AG08395 (cell line): ENCODE measurements at places on chromosomes 7 and 10.

- DNase-seq, result no peak
Observed at GRCh38 chr10:81136261-81136660, 598.6 kb downstream of the SH2D4B start.

- no peak for DNase-seq
Observed at GRCh38 chr10:110509560-110509959, 11.9 kb downstream of the DUSP5 start.

DNA sequence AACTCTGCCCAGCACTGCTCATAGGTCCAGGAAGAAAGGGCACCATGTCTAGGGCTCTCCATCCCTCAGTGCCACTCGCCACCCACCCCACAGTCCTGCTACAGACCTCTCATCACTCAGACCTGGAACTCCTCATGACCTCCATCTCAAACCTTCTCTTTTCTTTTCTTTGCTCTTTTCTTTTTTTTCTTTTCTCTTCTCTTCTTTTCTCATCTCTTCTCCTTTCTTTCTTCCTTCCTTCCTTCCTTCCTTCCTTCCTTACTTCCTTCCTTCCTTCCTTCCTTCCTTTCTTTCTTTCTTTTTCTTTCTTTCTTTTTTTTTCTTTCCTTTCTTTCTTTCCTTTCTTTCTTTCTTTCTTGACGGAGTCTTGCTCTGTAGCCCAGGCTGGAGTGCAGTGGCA is 122.2 kb downstream of the KLF6 start:
- DNase-seq, result no peak

DNA sequence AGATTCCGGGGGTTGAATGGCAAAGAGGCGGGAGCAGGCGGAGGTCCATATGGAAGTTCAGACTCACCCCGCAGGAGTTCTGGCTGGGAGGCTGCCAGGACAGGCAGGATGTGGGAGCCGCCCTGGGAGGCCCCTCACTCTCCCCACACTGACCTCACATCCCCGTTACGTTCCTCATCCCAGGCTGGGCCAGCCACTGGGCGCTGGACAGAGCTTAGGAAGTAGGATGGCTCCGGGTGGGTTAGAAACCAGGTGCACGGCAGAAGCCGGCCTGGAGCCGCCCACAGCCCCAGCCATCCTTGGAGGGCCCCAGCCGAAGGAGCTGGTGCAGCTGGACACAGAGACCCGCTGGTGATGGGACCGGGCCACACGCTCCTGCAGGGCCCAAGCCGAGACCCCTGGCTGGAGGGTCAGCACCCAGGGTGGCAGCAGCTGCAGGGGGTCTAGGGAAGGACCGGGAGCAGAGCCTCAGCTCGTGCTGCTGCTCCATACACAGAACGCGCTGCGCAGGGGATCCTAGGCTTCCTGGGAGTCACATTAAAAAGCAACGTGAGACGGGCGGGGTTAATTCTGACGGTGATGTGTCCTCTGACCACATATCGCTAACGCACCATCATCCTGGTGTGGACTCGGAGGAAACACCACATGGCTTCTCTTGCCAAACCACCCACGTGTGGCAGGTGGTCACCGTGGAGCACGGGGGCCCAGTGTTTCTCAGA is 98.6 kb upstream of the DIP2C start:
- DNase-seq, result no peak

DNA sequence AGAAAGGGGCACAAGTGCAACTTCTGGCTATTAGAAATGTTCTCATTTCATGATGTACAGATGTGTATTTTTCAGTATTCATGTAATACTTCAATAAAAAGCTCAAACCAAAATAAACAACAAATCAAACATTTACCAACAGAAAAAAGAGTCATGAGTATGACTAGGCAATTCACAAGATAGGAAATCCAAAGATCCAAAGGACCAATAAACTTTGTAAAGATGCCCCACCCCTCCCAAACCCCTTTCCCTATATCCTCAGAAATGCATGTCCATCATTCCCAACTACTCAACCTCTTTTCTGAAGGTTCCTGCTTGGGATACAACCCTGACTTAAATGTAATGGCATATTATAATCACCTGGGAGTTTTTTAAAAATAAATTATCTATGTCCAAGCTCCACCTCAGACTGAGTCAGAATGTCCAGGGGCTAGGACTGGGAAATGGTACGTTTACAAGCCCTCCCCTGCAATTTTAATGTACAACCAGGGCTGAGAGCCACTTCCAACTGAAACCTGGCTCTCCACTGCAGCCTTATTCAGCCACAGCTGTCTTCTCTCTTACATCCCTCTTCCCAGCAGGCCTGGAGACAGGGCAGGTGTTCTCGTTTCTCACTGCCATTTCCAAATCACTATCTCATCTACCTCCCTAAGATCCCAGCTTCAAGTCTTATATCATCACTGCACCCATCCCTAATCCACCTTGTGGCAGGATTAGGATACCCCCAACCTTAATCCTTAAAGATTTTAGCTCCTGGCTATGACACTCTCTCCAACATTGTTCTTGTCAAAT is 36.5 kb downstream of the COA1 start:
- no peak for DNase-seq

DNA sequence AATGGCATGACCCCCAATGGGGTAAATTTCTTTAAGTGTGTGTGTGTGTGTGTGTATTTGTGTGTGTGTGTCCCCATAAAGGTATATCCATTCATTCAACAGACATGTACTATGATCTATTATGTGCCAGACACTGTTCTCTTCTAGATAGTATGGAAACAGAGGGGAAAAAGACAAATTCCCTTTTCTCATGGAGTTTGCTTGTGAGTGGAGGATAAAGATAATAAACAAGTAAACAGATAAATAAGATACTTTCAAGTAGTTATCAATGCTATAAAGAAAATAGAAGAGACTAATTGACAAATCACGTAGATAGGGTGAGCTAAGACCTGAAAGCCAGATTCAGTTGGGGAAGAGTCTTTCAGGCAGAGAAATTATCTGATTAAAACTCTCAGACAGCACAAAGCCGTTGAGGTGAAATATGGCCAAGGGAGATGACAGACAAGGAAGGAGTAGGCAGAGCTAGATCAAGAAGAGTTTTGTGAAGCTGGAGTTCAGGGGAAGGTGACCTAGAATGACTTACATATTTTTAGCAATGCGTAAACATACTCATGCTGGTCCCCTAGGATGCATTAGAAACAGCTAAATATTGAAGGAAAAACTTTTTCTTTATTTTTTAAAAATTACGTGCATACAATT is 45.2 kb upstream of the DMTF1 start:
- DNase-seq, result no peak

DNA sequence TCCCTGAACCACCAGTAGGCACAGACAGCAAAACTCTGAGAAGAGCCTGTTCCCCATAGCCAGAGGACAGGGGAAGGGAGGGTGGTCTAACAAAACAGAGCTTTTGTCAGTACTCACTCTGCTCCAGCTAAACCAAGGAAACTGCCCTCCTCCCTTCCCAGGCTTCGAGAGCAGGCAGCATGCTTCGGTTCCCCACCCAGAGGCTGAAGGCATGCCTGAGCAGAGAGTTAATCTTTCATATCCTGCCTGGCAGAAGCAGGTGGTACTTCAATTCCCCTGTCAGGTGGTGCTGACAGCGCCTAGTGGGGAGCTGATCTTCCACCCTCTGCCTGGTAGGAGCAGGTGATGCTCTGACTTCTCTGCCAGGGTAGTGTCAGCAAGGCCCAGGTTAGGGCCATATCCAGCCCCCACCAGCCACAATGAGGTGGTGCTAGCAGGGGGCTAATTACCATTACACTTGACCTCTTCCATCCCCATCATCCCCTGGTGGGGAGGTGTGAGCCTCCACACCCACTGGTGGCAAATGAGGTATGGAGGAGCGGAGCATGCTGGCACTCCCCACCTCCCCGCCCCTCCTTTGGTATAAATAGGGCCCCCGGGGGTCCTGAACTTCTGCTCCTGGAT is 35.1 kb downstream of the SDK1 start:
- DNase-seq, result no peak

DNA sequence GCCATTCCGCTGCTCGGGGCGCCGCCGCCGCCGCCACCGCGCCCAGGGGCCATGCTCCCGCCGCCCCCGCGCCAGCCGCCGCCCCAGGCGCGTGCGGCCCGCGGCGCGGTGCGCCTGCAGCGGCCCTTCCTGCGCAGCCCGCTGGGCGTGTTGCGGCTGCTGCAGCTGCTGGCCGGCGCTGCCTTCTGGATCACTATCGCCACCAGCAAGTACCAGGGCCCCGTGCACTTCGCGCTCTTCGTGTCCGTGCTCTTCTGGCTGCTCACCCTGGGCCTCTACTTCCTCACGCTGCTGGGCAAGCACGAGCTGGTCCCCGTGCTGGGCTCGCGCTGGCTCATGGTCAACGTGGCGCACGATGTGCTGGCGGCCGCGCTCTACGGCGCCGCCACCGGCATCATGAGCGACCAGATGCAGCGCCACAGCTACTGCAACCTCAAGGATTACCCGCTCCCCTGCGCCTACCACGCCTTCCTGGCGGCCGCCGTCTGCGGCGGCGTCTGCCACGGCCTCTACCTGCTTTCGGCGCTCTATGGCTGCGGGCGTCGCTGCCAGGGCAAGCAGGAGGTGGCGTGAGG is 383 bp downstream of the MARVELD1 start:
- peak; percentile 60 for DNase-seq

GRCh38 chr10:71767420-71768035 is 5.8 kb downstream of the VSIR start:
- DNase-seq, result peak; percentile 39

DNA sequence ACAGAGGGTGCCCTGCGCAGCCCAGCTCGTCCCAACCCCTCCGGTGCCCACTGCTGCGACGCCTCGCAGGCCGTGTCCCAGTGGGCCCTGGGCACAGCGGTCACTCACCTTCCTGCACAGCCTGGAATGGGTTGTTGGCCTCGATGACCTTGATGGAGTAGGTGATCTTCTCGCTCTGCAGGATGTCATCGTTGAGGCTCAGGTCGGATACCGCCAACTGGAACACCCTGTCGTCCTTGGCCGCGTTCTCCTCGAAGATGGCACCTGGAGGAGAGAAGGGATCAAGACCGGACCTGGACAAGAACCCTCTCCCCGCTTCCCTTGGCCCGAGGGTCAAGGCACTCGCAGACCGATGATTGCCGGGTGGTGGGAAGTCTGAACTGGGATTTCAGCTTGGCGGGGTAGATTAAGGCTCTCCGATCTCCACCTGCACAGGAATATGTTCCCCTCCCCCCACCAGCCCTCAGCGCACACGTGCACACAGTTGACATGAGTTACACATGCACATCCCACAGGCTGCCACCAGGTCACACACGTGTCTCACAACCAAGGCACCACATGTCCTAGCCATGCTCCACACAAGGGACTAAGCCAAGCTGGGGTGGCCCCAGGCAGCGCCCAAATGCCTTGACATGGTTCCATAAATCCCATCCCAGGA is 2.6 kb downstream of the GRID1 start:
- no peak for DNase-seq

DNA sequence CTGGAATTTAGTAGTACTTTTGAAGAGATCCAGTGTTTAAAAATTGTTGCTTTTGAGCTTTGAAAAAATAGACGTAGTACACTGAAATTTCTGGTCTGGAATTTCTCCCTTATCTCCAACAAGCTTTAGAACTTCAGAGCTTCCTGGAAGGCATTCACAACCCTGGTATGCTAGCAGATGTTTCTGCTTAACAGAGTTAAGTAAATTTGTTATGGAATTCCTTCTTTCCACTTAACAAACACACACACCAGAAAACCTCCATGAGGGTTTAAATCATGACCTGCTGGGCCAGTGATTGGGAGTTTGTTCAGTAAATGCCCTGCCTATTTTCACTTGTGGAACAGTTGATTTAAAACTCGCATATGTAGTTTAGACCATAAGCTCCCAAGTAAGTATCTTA is 13.7 kb downstream of the ASB15 start:
- peak; percentile 24 for DNase-seq

DNA sequence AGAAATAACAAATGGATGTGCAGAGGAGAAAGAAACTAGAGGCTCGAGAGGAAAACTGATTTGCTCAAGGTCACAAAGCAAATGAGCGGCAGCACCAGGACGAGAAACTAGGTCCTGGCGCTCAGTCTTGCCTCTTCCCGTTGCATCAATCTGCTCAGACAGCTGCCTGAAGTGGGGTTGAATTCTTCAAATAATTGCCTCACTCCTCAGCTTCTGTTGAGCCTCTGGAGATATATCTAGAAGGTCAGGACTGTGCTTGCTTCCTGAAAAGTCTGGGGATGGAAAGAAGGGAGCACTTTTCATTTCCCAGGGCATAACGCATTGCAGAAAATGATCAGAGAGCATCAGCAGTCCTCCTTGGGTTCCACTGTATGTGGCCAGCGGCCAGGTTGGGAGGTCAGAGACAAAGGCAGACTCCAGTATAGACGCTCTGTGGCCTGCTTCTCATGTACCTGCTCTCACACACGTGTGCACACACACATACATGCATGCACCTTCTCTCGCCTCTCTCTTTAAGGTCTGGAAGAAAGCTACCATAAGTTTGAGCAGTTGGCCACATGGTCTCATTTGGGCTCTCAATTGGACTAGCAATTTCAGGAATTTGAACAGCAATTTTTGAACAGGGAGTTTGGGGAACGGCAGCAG is 83.7 kb upstream of the DUSP5 start:
- DNase-seq, result no peak

- peak; percentile 48 for DNase-seq
Observed at GRCh38 chr7:155206318-155207020, 91.2 kb upstream of the INSIG1 start.

DNA sequence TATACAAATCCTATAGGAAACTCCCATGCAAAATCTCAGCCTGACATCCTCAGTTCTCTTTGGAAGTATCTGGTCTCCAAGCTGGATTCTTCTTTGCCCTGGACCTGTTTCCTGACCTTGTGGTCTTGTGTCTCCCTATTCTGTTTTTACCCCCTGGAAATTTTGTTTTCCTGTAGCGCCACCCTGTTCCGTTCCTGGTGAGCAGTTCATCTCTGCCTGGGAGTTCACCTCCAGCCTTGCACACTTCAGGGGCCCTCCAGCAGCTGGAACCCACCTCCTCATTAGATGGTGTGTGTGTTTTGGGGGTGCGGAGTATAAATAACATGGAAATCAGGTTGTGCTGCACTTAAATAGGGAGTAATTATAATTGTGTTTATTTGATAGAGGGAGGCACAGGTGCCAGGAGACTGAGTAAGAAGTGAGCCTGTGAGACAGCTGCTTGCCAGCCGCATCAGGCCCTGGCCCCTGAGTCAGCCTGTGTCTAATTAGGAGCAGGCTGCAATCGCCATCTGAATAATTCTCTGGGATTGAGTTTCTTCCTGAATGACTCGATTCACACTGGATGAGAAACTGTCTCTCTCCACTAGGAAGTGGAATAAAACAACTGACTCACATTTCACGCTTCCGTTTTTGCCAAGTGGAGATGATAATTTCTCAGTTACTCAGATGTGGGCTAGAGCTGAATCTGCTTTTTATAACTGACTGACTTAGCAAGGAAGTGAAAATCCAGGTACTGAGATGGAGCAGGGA is 69.4 kb upstream of the HECTD2 start:
- peak; percentile 90 for DNase-seq

DNA sequence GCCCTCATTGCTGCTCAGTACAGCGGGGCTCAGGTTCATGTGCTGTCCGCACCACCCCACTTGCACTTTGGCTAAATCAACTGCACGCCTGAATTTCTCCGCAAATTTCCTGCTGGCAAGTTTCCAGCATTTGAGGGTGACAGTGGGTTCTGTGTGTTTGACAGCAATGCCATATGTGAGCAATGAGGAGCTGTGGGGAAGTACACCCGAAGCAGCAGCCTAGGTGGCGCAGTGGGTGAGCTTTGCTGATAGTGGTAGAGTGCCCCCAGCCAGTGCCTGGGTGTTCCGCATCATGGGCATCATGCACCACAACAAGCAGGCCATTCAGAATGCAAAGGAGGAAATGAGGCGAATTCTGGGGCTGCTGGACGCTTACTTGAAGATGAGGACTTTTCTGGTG is 103.9 kb upstream of the POT1 start:
- no peak for DNase-seq
